ENCODE measurements at places on chromosomes 7 and 10.
A peak's percentile ranks its signal among the peaks of the same experiment; 100 is the strongest.

DNA sequence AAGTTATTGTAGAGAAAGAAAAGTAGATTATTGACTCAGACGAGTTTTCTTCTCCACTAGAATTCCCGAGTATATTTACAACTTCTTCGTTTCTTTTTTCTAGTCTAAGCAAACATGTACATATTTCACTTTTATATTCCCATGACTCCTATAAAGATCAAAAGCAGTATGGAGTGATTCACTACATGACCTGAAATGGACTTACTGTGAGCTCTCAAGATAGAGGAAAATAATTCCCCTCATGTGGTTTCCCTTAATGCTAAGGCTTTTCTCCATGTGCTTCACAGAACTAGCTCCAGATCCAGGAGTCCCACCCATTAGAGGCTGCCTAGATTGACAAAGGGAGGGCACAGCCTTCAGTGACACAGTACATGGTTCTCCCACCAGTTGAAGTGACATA, 823.1 kb upstream of the LRRTM3 start:
- DNase-seq, result no peak

DNA sequence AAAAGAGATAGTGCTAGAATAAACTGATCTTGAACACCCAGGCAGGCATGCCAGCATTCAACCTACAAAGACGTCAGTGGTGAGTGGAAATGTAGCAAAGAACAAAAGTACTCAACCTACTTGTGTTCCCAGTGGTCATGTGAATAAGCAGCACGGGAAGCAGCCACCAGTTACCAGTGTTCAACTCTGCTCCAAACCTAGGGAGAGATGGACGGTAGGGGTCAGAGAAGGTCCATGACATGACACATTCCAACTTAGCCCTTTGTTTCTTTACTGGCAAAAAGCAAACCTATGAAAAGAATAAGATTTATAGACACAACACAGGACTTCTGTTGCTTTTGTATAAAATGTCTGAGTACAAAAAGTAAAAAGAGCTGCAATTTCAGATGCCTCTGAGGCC, 511.4 kb downstream of the XPNPEP1 start:
- no peak for DNase-seq

DNA sequence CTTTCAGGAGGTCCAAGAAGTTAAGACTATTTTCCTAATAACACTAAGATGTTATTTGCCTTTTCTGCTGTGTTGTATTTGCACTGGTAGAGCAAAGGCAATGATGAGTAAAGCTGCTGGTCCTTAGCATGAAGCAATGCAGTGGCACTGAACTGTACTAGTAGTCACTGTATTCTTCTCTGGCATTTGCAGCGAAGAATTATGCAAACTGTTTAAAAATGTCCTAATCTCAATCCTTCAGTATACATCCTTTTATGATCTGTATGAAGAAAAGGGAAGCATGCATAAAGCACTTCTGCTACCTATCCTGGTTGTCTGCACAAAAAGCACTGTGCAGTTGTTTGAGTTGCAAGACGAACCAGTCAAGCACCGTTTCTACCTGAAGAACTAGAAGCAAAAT, 20.4 kb downstream of the IGF2BP3 start:
- DNase-seq, result no peak

GRCh38 chr10:7015457-7015856, 395.4 kb downstream of the SFMBT2 start:
- no peak for DNase-seq

DNA sequence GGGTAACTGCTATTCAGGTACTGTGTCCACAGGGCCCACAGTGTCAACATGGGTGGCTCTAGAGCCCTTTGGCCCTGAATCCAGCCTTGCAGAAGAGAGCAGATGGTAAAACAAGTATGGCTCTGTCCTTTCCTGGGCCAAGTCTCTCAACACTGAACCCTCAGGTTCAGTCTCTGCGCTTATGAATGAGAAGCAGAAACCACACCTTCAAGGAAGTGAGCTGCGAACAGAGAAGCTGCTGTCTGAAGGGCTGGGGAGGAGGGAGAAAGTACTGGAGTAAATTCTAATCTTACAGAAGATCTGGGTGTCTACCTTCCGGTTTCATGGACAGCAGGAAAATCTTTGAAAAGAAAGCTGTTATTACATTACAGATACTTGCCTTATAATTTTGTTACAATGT, 4.1 kb downstream of the TBRG4 start:
- no peak for DNase-seq

DNA sequence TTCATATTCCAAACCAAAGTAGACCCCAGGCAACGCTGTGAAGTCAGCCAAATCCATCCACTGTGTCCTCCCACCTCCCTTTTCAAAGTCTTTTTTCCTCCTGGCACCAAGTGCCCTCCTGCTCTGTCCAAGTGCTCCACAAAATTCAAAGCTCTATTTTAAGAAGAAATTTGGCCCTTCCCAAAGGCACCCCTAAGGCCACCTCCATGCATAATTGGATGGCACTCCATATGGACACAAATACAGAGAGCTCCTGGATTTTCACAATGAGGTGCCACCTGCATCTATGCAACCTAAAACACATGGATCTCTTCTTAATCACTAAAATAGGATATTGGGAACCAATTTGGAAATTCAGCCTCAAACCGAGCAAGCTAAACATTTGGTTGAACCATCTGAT, 121.6 kb downstream of the RELN start:
- no peak for DNase-seq

- no peak for DNase-seq
These were observed 286 bp downstream of the DGKI start for GRCh38 chr7:137846549-137846826.

DNA sequence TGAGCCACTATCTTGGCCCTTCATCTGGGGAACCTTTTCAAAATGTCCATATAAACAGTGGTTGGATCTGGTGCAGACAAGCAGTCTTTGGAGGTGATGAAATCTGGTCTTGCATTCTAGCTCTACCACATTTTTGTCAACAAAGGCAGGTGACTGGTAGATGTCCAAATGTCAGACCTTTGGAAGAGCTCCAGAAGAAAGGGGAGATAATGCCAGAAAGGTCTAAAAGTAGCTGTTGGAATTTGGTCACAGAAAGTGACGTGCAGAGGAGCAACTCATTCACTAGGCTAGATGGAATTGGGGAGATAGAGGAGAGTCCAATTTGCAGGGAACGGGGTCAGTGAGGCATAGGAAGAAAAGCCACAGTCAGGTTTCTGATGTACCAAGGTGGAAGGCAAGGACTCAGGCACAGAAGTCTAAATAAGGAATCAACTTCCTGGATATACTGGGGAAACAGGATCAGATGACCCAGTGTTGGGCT, 36.4 kb upstream of the WAC start:
- DNase-seq, result no peak

DNA sequence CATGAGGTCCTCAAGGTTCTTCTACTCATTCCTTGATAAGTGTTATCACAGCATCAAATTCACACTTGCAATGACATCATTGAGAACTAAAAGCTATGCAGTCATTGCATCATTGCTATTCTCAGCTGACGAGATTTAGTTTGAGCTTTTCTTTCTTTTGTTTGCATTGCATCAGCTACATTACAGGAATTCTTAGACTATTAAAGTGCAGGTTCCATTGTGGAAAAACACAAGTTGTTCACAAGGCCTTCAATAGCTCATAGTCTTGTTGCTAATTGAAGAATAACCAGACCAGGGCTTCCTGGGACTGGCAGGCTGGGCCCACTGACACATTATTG, 139.3 kb downstream of the CXCL12 start:
- no peak for DNase-seq

GRCh38 chr10:127227027-127227426, 30.6 kb upstream of the INSYN2A start:
- DNase-seq, result no peak

GRCh38 chr7:7909376-7909775, 59.2 kb upstream of the GLCCI1 start:
- no peak for DNase-seq

DNA sequence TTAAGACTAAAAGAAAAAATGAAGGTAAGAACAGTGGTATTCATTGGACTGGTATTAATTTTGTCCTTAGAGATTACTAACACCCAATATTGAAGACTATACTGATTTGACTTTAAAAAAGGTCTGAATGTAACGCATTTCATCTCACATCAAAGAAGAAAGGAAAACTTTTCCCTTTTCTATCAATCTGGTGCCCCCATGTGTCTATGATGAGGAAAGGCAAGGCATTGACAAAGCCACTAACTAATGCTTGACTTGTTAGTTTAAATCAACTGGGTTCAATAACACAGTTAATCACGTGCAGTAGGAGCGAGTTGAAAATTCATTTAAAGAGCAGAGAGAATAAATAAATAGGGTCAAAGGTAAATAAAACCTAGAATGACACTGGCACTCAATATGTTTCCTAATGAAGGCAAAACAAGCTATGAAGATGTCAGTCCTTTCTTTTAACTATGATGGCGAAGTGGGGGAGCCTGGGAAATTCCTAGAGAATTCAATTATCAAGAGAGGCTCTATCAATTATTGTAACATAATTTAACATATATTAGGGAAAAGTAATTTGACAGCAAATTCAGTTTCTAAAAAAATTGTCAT, 180.9 kb downstream of the ANK3 start:
- peak; percentile 41 for DNase-seq

GRCh38 chr7:128714701-128715495, 24.3 kb upstream of the CALU start:
- no peak for DNase-seq

GRCh38 chr7:11835260-11835659, 3.3 kb upstream of the THSD7A start:
- DNase-seq, result peak; percentile 20

DNA sequence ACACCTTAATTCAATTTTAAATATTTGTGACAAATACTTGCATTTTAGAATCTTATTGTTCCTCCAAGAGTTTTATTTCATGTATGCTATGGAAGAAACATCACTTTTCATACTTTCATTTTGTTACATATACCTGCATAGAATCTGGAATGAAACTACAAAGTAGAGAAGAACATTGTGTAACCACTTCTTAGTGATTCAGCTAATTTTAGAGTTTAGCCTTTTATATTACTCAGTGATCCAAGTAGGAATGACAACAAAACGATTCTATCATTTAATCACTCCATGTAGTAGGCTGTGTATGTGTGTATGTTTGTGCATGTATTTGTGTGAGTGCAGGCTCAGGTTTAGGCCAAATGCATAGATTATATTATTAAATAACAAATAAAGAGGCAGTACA, 14.4 kb upstream of the SEMA3A start:
- no peak for DNase-seq

DNA sequence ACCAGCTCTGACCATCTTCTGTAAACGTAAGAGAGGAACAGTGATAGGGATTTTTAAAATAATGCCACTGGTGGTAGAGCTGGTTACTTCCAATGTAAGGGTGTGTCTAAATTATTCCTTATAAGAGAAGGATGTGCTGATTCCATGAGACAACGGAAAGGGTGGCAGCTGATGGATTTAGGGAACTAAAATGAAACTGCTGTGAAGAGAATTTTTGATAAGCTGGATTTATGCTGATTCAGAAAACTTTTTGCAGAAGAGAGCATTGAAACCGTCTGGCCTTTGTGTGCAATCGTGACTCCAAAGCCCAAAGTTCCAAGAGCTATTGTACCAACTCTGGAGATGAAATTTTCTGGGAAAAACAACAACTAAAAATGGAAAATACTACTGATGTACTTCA, 301.0 kb downstream of the PRPF18 start:
- DNase-seq, result no peak

DNA sequence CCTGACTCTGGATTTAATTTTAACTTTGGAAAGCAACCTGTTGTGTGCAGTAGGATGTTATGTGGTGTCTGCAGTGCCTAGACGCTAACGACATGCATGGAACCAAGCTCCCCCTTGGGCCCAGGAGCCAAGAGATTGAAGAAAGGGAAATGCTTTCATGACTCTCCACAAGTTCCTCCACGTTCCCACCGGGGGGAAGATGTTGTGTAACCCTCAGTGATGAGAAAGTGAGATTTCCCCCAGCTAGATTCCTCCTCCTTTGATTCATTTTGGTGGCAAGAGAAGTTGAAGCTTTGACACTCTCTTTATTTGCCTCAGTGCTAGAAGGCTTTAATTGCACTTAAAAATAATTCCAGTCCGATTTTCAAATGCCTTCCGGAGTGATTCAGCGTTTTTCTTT, 157.9 kb upstream of the INSYN2A start:
- no peak for DNase-seq

GRCh38 chr7:36021917-36022550, 131.0 kb upstream of the EEPD1 start:
- no peak for DNase-seq

Data from NCI-H1694 treated with DMSO at 0.1 percent for 48 hours (cell line).